Left ventricle myocardium superior (tissue), 1 donor: ENCODE measurements at places on chromosomes 3 and 15.

DNA sequence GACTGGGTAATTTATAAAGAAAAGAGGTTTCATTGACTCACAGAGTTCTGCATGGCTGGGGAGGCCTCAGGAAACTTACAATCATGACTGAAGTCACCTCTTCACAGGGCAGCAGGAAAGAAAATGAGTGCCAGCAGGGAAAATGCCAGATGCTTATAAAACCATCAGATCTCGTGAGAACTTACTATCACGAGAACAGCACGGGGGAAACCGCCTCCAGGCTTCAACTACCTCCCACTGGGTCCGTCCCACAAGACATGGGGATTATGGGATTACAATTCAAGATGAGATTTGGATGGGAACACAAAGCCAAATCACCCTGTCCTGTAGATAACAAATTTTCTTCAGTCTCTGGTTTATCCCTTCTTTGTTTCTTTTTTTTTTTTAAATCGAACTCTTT, 31.0 kb upstream of the AVEN start:
- DNase-seq, result no peak

DNA sequence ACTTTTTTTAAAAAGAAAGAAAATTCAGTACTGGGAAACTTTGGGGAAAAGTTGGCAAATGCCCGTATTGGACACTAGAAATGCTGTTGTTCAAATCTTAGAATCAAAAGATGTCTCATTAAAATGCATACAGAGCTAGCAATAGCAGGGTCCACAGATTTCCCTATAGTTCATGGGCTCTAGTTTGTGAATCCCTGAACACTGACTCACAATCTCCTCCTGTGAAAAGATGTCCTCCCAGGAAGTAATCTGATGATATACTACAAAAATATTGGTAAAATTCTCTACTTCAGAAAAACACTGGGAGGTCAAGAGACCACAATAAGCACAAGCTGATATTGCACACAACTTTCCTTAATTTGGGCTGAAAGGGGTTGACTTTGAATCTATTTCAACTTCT, 568.4 kb upstream of the ZNF385D start:
- no peak for DNase-seq

DNA sequence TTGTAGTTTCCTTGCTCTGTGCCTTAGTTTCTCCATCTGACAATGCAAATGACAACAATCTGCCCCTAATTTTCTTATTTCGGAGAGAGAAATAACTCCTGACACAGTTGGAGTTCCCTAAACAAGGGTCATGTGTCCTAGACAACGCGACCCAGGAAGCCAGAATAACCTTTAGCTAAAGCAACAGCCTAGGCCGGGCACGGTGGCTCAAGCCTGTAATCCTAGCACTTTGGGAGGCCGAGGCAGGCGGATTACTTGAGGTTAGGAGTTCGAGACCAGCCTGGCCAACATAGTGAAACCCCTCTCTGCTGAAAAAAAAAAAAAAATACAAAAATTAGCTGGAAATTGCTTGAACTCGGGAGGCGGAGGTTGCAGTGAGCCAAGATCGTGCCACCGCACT, 49.9 kb downstream of the MCF2L2 start:
- no peak for DNase-seq

- no peak for DNase-seq
Observed at GRCh38 chr3:141268306-141268705, 36.7 kb downstream of the PXYLP1 start.

- DNase-seq, result no peak
Observed at GRCh38 chr3:69821133-69821532, 81.9 kb downstream of the MITF start.

DNA sequence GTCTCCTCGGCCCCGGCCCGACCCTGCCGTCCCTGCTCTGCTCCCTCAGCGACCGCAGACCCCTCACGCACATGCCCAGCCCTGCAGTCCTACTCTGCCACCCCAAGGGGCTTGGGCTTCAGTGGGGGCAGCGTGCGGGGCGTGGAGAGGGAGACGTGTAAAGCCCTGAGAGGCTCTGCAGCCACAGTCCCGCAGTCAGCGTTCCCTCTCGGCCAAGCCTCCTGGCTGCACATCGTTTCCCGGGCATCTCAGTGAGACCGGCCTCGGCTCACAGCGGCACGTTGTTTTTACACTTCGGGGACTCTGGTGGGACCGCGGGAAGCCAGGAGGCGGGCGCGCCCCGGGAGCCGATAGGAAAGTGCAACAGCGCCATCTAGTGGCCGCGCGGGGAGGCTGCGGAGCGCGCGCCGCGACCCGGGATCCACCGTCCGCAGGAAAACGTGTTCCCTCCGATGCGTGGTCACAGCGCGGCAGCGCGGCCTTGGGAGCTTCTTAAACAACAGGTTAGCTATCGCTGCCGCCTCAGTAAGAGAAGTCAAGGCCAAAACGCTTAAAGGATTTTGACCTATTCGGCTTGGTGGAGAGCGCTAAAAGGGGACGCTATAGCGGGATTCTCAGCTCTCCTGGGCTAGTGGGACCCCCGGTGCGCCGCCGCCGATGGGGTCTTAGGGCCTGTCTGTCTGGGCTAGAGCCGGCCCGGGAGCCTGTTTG, 226.8 kb upstream of the IGF1R start:
- peak; percentile 87 for DNase-seq

DNA sequence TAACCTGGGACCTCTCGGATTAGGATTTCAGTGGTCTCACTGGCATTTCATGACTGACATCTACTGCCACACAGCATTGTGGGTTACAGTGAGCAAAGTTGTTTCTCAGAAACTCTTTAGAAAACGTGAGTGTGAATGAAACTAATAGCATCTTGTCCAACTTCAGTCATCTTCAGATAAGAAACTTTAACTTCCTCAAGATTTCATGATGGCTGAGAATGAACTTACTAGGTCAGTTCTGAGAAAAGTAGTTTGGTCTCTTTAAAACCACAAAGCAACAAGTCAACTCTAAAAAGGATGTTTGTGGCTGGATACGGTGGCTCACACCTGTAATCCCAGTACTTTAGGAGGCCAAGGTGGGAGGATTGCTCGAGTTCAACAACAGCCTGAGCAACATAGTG, 14.2 kb upstream of the HOMER2 start:
- DNase-seq, result no peak

GRCh38 chr15:91426412-91426811, 326.4 kb downstream of the SV2B start:
- no peak for DNase-seq

DNA sequence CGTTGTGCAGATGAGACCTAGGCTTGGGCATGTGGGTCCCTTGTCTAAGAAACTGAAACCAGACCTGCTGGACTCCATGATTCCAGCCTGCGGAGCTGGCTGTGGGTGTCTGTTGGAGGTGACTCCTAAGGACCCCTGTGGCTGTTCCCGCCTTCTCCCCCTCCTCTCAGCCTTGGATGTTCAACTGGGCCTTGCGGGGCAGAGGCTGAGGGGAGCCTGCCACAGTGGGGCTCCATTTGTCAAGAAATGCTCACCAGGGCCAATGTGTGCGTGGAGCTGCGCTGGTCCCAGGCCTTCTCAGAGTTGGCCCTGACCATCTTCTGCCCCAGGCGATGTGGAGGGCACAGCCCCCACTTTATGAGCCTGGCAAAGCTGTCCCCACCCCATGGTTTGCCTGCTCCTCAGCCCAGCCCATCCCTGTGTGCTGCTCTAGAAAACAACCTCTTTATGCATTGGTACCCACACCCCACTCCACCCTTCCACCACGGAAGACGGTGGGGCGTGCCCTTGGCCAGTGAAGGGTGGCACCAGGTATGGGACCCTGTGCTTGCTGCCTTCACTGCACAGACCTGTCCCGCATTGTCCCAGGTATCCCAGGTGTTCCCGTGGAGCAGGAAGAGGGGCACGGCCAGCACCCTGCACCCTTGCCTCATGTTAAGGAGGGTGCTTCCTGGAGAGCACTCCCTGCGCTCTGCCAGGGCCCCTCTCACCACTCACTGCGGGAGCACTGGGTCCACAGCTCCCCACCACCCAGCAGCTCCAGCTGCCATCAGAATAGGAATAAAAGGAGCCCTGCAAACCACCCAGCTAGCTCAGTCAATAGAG, 7.9 kb downstream of the MESP2 start:
- DNase-seq, result peak; percentile 26

DNA sequence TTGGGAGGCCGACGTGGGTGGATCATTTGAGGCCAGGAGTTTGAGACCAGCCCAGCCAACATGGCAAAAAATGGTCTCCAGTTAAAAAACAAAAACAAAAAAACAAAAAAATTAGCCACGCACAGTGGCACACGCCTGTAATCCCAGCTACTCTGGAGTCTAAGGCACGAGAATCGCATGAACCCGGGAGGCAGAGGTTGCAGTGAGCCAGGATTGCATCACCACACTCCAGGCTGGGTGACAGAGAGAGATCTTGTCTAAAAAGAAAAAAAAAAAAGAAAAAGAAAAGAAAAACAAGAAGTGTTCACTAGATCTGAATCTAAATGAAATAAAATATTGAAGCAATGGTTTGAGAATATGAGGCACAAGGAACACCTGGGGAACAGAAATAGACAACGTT, 36.7 kb downstream of the SLC9A9 start:
- peak; percentile 61 for DNase-seq

DNA sequence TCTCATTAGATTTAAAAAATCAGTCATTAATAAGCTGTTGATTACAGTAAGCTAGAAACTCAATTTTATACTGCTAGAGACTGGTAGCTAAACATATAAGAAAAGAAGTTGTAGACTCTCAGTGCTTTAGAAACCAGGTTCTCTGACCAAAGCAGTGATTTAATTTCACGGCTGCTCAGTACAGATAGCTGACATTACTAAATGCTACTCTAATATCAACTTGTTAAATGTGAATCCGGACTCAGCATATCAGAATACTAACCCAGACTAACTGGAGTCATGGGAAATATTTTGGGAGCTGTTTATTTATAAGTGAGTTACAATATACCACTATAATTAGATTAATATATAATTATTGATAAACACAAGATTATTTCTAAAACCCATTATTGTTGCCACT, 80.4 kb downstream of the NEDD4 start:
- DNase-seq, result no peak

GRCh38 chr15:44489464-44489863, 47.5 kb upstream of the EIF3J start:
- DNase-seq, result no peak

GRCh38 chr3:49453621-49454020, 16.4 kb upstream of the DAG1 start:
- no peak for DNase-seq

- no peak for DNase-seq
Observed at GRCh38 chr3:143991713-143992112, 20.1 kb downstream of the DIPK2A start.

GRCh38 chr15:92149029-92149428, 244.7 kb upstream of the ST8SIA2 start:
- DNase-seq, result no peak

DNA sequence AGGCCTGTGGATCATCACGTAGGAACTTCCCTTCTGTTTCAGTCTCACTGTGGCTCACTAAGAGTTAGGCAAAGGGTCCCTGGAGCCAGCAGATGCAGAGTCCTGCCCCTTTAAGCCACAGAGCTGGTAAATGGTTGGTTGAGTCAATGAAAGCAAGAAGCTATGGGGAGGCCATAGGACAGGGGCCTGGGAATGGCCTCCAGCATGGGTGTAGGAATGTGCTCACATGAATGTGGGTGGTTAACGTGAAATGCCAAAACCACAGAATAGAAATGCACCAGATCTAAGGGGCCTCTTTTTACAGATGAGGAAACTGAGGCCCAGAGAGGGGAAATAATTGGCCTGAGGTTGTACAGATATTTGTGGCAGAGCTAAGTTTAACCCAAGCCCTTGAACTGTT, 150.3 kb downstream of the TLE3 start:
- no peak for DNase-seq

DNA sequence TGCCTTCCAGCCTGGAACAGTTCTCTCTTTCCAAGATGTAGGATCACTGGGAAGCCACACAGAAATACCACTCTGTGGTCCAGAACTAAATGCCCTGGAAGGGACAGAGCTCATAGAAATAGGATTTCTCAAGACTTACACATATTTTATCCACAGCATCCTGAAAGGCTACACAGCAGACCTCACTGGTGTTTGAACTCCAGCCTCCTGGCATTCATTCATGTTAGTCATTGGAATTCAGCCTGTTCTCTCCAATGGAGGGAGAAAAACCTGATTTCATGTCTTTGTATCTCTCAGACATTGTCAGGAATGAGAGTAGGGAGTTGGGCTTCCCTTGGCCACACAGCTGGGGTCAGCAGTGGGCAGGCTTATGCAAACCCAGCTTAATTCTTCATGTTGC, 121.1 kb upstream of the PPP2R3A start:
- DNase-seq, result no peak

DNA sequence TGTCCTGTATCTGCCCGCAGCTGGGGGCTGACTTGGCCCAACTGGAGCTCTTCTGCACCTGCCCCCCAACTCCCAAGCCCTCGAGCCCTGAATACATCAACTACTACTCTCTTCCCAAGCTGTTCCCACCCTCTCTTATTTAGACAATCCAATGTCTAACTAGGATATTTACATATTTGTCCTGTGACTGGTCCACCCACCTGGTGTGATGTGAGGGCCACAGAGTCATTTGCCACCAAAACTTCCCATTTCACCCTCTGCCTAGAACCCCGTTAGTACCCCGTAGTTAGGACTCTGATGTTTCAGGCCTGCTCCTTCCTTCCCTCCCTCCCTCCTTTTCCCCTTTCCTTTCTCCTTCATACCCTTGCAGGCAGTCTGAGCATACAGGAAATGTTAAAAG, 6.4 kb downstream of the CPLX3 start:
- DNase-seq, result no peak

DNA sequence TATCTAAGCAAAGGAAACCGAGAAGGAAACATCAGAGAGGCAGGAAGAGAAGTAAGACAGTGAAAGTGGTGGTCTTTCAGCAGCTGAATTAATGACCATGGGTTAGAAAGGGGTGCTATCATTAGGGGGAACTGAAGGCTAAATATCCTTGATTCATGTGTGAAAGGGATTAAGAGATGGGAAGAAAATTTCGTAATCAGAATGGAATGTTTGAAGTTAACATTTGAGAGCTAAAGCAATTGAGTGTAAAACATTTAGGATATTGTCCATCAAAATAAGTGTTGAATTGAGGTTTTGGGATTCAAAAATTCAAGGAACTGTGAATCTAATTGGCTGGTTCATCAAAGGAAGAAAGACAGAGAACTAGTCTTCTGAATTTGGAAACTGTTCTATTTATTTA, 4.1 kb upstream of the ECT2 start:
- no peak for DNase-seq

- DNase-seq, result no peak
Observed at GRCh38 chr15:66719471-66719870, 17.4 kb downstream of the SMAD6 start.

DNA sequence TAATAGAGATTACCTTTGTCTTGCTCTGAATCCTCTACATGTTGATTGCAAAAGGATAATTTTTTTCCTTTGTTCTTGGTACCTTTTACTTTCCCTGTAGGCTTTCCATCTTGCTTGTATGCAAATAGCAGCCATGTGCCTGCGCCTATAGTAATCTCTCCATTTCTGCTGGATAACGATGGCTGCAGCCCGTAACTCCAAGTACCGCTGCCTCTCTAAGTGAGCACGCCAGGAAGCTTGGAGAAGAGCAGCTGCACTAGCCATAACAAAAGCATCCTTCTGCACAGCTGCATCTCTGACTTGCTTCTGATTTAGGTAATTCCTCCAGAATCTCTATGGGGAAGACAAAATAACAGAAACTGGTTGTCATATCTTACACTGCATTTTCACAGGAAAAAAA, 89.3 kb downstream of the NR2E3 start:
- DNase-seq, result no peak

GRCh38 chr3:126533506-126533905, 9.6 kb downstream of the CHST13 start:
- no peak for DNase-seq

GRCh38 chr3:13322324-13322723, 97.8 kb downstream of the NUP210 start:
- DNase-seq, result no peak

GRCh38 chr3:143209715-143210059, 90.1 kb downstream of the CHST2 start:
- no peak for DNase-seq
